Eye (tissue), 1 donor: ENCODE measurements at places on chromosomes 3 and 15.

DNA sequence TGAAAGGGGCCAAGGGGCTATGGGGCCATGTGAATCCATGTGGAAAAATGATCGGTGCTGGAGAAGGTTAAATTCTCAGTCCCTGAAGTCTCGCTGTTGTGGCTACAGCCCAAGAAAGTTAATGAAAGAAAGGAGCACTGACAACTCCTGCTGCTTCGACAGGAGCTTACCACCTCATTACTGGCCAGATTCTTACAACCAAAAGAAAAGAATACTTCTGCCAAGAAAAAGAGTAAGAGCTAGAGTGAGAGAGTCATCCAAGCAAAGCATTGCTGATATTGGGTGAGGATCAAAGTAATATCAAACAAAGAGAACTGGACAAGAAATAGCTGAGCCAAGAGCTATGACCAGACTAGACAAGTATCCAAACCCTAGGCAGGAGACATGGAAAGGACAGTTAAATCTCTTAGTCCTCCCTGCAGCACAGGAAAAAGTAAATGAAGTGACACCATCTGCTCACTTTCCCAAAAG, 348.4 kb upstream of the PLSCR5 start:
- peak; percentile 62 for DNase-seq

DNA sequence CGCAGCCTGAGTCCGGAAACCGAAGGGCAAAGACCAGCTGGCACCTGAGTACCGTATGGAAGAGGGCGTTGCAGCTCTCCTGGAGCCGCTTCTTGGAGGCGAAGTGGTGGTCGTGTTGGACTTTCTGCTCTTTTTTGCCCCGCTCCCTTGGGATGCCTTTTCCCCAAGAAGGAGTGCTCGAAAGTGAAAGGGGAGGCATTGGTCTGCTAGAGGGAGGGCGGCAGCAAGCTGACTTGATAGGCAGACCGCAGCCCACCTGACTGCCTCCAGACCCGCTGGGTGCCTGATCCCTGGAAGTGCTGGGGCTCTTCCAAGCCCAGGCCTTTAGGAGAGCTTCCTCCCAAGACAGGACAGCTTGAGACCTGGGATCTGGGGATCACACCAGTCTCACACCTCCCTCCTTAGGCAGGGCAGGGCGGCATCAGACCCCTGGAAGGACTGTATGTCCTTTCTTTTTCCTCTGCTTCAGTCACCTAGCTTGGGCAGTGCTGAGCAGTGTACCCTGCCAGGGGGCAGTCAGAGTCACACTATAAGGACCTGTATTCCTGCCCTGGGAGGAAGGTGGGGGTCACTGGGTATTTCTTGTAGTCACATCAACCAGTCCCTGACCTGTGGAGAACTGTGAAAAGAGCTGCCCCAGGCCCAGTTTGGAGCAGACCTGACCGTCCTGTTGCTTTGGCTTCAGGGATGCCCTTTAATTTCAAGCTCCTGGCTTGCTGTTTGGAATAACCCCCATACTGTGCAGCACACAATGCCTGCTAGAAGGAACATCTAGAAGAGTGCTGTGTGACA, 2.1 kb downstream of the ACVR2B start:
- no peak for DNase-seq

GRCh38 chr15:53569751-53570480, 189.5 kb downstream of the WDR72 start:
- DNase-seq = no peak

DNA sequence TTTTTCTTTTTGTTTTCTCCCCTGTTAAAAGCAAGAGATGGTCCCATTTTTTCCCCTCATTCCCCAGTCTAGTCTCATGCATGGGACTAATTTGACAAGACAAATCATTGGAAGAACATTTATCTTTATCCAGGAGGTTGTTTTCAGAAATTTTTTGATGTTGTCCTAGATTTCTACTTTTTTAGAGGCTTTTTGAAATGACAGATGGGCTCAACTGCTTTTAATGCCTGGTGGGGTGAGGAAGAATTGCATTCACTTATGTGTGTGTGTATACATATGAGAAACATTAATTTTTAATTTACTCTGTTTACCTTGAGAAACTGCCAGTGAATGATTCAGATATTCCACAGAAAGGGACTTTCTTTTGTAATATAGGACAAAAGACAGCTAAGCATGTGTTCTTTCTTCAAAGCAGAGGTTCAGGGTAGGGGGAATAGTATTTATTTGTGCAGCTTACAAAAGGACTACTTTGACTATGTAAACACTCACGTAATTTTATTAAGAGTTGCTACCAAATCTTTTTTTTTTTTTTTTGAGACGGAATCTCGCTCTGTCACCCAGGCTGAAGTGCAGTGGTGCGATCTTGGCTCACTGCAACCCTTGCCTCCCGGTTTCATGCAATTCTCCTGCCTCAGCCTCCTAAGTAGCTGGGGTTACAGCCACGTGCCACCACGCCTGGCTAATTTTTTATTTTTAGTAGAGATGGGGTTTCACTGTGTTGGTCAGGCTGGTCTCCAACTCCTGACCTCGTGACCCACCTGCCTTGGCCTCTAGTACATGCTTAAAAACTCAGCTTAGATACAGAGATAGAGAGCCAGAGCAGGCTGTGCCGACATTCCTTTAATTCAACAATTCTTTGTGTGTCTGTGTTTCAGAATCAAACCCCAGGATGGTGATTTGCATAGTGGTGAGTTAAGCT, 130.1 kb upstream of the RARB start:
- DNase-seq = peak; percentile 76

DNA sequence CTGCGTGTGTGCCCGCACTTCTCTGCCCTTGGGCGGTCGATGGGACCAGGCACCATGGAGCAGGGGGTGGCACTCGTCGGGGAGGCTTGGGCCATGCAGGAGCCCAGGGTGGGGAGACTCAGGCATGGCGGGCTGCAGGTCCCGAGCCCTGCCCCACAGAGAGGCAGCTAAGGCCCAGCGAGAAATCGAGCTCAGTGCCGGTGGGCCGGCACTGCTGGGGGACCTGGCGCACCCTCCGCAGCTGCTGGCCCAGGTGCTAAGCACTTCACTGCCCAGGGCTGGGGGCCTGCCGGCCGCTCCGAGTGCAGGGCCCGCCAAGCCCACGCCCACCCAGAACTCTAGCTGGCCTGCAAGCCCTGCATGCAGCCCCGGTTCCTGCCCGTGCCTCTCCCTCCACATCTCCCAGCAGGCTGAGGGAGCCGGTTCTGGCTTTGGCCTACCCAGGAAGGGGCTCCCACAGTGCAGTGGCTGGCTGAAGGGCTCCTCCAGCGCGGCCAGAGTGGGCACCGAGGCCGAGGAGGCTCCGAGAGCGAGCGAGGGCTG, 553 bp upstream of the RTP4 start:
- DNase-seq = no peak
